Activated CD8-positive, alpha-beta memory T cell treated with anti-CD3 and anti-CD28 coated beads, Interleukin-2, amount 50 U/mL, for 48 hours (primary cell): ENCODE measurements at places on chromosomes 5 and 9.

DNA sequence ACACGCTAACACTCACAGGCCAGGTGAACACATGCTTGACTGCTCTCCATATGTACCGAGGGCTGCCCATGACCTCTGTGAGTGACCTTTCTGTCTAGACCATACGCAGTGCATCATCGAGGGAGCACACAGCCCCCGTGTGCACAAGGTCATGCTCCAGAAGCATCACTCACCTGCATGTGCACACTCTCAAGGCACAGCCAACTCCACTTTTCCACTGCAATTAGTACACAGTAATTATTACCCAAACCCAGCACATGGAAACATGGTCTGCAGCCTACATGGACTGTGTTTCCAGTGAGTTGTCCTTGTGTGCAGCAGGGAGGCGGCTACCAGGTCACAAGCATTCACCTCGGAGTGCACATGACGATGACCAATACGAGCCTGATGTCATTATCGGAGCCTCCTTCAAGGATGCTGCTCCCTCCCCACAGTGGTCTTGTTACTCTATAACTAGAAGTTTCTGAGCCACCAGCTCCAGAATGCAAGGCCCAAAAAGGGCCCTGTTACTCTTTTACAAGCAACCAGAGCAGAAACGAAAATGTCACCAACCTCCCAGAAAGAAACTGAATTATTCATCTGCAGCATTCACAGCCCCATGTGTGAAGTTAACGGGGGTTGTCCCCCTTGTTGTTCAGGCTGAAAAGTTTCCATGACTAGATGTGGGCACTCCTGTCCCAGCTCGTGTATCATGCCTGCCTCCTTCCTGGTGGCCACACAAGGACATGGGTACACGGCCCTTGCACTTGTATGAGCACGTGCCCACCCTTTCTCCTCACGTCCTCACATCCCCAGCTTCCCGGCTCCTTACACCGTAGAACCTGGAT, 31.2 kb downstream of the SEMA4D start:
- DNase-seq: peak; percentile 76

DNA sequence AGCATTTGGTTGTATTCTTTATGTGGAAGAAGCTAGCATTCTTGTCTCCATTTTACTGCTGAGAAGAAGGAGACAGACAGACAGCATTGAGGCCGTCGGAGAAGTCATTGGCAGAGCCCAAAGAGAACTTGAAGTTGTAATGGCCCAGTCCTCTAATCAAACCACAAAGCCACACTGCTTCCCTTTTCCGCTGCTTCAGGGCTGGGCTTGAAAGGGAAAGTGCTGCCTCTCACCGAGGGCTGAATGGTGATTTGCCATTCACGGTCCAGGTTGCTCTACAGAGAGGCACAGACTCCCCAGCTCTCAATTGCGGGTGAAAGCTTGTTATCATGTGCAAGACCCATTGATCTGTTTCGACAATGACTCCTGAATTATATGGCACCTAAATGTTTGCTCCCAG, 25.6 kb upstream of the POU4F3 start:
- DNase-seq: no peak

GRCh38 chr5:178307267-178308045, 74.9 kb upstream of the PHYKPL start:
- DNase-seq: no peak

GRCh38 chr9:77215874-77216273, 38.5 kb downstream of the VPS13A start:
- no peak for DNase-seq

DNA sequence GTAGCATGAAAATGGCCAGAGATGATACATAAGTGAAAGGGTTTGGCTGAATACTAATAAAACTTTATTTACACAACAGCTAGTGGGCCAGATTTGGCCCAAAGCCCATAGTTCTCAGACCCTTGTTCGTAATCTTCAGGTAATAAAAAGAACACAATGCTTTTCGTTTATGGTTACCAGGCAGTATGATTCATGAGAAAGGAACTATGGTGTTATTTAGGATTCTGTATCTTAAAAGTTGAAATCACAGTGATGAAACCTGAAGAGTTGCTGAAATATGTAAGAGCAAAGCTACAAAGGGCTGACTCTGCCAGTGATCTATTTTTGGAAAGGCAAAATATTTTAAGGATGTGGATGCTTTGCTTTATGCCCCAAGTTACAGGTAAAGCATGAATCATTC, 192.7 kb downstream of the SMC2 start:
- DNase-seq: no peak

DNA sequence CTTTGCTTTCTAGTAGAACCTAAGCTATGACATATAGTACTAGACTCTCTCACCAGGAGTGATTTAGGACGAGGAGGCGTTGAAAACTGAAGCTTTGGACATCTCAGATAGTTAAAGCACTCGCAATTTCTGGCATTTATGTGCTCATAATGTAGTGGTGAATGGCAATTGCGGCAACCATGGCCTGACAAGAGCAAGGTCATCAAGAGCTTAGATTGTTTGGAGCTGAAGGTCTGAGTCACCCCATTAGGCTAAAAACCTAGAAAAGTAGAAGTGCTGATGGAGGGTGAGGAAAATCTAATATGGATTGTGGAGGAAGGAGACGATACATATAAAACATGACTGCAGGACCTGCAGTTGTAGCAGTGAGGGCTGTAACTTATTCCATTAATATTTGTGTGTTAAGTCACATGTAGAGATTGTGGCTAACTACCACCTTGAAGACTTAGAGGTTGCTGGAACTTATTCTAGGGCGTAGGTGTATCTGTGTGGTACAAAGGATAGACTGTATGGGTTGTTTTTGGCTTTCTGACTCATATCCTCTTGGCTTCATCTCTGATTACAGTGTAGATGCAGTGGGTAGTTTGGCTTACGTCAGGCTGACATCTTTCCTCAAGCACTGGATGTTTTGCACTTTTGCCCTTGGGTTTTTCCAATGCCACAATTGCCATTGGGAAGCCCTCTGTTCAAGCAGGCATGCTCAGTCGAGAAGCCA, 138.9 kb upstream of the CDKN2B start:
- DNase-seq: no peak

DNA sequence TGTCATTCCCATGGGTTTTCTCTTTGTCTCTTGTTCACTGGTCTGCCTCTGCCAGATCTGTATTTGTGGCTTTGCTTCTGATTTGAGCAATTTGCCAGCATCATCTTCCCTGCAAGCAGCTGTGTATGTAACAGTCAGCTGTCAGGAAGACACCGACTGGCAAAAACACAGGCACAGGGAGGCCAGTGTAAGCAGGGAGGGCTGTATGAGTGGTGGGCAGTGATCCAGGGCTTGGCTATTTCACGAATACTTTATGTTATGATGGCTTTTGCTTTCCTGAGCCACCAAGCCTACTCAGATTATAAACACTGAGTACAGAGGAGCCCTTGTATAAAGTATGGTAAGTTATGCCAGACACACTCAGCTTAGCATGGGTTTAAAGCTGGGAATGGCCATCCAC, 11.6 kb downstream of the BNIP1 start:
- no peak for DNase-seq

- no peak for DNase-seq
These were observed 763.8 kb downstream of the DTWD2 start for GRCh38 chr5:118224546-118224945.

DNA sequence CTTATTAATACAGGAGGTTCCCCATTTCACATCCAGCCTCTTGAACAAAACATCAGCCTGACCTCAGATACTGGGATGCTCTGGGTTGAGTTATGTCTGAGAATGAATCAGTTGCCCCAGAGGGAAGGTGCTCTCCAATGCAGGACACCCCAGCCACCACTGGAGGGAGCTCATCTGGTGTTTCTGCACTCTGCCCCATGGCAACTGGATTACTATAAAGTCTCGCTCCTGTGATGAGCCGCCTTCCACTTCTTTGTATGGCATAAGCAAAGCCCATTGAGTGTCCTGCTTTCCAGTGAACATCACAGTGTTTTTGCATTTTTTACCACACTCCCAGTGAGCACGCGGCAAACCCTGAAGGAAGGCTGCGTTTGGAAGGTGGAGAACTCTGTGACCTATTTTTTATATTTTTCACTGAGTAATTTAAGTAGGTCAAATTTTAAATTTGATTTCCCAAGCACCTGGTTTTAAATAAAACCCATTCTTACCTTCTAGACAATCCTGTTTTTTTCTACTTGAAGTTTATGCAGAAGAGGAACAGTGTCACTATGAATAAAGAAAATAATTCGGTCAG, 176.9 kb upstream of the WWC1 start:
- DNase-seq: peak; percentile 54

DNA sequence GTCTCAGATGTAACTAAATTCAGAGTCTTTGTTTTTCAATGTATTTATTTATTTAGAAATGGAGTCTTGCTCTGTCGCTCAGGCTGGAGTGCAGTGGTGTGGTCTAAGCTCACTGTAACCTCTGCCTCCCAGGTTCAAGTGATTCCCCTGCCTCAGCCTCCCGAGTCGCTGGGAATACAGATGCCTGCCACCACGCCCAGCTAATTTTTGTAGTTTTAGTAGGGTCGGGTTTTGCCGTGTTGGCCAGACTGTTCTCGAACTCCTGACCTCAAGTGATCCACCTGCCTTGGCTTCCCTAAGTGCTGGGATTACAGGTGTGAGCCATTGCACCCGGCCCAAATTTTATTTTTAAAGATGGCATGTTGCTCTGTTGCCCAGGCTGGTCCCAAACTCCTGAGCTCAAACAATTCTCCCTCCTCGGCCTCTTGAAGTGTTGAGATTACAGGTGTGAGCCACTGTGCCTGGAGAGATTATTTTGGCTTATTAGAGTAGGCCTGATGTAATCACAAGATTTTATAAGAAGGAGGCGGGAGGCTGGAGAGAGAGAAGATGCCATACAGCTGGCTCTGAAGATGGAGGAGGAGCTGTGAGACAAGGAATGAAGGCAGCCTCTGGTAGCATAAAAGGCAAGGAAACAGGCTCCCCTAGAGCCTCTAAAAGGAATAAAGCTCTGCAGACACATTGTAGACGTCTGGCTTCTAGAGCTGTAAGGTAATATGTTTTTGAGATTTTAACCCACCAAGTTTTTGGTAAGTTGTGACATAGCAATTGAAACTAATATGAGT, 12.9 kb upstream of the KLF9 start:
- no peak for DNase-seq

GRCh38 chr5:123265551-123265950, 157.7 kb downstream of the CEP120 start:
- DNase-seq: no peak

GRCh38 chr9:96417051-96417586, 1.1 kb downstream of the ZNF367 start:
- peak; percentile 96 for DNase-seq

DNA sequence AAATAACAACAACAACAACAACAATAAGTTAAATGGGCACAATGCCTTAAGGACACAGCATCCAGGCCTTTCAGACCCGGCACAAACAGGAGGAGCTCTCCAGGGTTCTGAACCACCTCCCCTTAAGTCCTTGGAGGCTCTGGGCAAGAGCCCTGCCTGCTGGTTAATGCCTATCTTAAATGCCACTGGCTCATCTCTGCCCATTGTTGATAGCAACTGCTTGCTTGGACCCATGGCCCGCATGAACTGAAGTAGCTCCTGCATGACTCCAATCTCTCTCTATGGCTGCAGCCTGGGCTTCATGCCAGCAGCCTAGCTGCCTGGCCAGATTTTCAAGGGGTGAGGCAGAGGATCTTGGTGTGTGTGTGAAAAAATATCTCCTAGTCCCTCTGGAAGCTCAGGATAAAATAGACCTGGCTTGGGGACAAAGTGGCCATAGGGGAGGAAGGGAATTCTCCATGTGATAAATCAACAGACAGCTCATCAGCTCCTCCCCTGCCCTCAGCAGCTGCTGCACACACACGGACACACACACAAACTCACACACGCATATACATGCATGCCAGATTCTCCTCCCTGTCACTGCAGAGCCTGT, 27.4 kb downstream of the FAM219A start:
- DNase-seq: no peak

- DNase-seq: no peak
These were observed 98.7 kb upstream of the PDE4D start for GRCh38 chr5:59992206-59992605.

GRCh38 chr5:66307647-66308241, 163.6 kb downstream of the SREK1 start:
- DNase-seq: no peak

GRCh38 chr5:87268126-87268969, 665 bp downstream of the RASA1 start:
- peak; percentile 88 for DNase-seq

DNA sequence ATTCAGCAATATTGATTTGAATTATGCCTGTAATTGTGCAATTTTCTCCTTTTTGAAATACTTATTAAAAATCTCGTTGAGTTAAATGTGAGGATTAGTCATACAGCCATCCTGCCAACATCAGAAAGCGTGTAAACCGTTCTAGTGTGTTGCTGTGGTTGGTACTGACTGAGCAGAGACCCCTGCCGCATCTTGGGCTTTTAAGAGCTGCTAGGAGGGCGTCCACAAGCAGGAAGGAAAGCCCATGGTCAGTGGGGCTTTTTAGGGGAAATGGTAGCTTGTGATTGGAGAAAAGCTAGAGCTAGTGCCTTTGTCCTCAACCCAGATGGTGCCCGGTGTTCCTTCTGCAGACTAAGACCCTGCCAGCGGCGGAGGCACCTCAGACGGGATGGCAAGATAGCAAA, 1.3 kb downstream of the SDHA start:
- peak; percentile 56 for DNase-seq
